ENCODE measurements at places on chromosomes 2 and 18.

GRCh38 chr2:213167271-213167930 is 16.0 kb upstream of the IKZF2 start:
- no peak for DNase-seq

DNA sequence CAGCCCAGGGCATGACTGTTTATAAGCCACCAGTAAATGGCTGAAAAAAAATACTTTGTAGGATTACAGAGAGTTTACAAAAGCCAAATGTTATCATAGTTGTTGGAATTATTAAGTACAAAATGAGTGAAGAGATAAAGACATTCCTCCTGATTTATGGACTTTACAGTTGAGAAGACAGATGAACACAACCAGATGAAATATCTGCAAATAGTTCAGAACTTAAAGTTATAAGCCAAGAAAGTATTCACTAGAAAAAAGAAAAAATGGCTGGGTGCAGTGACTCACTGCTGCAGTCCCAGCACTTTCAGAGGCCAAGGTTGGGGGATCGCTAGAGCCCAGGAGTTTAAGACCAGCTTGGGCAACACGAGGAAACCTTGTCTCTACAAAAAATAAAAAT is 11.2 kb downstream of the PMAIP1 start:
- no peak for DNase-seq

- no peak for DNase-seq
Observed at GRCh38 chr2:58644451-58644850, 403.3 kb upstream of the FANCL start.

DNA sequence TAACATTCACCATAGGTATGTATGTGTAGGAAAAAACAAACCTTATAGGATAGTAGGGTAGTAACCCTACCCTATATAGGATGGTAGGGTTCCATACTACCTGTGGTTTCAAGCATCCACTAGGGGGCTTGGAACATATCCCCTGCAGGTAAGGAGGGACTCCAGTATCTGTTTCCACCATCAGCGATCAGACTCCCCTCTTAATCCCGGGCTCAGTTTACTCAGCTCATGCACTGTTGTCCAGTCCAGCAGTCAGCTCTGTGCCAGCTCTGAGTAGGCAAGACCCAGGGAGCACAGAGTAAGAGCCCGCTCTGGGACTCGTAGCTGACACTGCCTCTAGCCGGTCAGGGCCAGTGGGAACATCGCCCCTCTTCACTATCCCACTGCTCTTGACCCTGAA is 61.7 kb downstream of the MEX3C start:
- DNase-seq = no peak

DNA sequence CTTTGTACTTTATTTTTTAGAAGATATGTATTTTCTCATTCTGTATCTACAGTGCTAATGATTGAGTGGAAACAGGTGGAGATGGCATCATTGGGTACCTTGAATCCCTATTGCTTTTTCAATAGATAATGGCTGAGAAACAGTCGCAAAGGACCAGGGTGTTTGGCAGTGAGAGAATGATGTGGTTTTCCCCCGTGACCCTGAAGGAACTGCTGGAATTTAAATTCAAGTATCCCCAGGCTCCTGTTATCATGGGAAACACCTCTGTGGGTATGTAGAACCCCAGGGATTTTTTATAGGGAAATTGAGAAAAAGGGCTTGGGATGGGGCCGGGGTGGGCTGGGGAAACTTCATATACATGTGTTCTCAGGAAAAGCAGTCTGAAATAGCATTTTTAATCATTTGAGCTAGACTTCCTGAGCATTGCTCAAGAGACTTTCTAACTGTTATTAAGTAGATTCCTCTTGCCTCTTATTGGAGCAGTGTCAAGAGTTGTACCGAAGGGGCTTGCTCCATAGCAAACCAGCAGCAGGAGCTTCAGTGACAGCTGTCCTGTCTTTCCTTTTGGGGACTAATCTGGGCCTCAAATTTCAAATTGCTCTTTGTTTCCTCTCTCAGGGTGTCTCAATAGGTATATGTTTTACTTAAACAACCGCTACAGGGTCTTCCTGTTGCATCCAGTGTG is 18.9 kb downstream of the AOX1 start:
- DNase-seq = no peak

- no peak for DNase-seq
Observed at GRCh38 chr2:167842047-167842446, 405.3 kb downstream of the STK39 start.

DNA sequence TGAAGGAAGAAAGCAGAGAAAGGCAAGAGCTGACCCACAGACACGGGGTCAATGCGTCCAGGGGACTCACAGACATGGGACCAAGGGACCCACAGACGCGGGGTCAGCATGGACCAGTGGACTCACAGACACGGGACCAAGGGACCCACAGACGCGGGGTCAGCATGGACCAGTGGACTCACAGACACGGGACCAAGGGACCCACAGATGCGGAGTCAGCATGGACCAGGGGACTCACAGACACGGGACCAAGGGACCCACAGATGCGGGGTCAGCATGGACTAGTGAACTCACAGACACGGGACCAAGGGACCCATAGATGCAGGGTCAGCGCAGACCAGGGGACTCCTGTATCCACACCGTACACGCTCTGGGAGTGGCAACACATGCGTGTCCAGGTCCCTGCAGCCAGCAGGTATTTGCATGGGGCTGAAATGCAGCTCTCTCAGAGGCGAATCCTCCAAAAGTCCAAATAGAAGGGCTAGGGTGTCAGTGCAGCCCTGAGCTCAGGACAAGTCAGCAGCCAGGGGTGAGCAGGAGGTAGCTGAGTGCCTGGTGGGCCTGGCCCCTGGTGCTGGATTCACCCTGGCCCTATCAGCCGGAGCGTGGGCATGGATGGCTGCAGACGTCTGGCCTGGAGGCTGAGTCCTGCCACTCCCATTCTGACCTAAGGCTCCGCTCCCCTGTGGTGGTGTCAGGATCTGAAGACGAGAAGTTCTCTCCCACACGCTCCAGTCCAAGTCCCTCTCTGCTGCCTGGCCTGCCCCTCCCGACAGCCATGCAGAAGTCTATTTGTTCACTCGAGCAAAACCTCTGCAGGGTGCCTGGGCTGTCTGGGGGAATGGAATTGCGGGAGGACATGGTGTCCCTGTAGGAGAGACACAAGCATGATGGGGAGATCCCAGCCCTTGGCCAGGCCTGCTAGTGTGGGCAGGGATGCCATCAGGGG is 28.5 kb downstream of the TMEM18 start:
- no peak for DNase-seq

DNA sequence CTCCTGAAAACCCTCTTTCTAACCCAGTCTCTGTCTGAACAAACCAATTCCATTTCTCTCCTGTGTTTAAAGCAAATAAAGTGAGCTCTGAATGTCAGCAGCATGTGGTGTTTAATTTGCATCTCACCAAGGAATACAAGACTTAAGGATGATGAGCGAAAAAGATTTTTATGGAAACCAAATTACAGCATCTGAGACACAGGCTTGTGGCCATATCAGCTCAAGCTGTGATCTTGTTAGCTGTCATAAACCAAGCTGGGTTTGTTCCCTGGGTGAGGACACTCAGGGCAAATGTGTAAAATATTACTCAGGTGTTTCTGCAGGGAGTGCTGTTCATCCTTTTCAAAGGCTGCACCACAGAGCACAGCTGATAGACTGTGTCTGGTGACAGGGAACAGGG is 129.3 kb upstream of the REV1 start:
- no peak for DNase-seq

DNA sequence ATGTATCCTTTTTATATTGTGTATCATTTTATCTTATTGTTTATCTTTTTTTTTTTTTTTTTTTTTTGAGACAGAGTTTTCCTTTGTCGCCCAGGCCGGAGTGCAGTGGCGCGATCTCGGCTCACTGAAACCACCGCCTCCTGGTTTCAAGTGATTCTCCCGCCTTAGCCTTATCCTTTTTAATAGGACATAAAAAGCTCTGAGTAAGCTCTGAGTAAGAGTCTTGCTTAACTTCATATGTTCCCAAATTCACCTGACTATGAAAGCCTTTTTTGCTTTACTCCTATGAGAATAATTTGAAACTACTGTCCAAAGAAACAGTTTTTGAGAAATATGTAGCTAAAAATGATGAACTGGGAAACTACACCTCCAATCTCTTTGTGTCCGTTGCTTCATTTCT is 525.5 kb downstream of the IRS1 start:
- no peak for DNase-seq

GRCh38 chr2:162029287-162029901 is 44.6 kb downstream of the DPP4 start:
- no peak for DNase-seq

DNA sequence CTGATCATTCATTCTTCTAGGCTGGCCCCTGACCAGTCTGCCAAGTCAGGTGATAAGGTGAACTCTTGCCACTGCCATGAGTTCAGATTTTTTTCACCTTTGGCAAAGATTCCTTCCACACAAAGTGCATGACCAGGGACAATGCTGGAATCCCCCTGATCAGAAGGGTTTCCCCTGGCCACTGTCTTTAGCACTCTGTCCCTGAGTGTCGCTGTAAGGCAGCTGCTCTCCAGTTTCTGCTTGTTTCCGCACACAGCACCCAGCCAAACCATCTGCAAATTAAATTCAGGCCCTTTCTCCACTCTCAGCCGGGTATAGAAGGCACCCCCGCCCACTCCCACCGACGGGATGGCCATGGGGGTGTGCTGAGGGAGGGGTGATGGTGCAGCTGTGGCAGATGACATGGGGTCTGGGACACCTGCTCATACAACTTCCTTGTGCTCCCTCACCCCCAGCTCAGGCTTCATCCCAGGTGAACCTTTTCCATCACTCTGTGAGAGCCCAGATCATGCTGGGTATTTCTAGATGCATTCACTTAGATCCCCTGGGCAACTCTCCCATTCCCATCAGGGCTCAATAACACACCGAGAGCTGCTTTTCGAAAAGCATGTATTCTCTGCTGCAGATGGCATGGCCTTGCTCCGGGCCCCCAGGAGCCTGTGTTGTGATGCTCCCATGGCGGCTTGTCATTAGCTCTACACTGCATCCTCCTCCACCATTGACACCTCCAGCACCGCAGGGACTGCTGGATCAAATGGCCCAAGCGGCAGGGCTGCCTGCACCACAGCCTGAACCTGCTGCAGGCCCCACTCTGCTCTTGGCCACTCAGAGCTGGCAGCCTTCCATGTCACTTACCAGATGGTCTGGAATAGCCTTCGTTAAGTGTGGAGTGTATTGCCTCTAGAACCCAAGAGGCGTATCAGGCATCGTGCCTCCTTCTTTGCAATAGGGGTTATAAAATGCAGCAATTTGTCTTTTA is 52.3 kb upstream of the ROCK2 start:
- peak; percentile 77 for DNase-seq

DNA sequence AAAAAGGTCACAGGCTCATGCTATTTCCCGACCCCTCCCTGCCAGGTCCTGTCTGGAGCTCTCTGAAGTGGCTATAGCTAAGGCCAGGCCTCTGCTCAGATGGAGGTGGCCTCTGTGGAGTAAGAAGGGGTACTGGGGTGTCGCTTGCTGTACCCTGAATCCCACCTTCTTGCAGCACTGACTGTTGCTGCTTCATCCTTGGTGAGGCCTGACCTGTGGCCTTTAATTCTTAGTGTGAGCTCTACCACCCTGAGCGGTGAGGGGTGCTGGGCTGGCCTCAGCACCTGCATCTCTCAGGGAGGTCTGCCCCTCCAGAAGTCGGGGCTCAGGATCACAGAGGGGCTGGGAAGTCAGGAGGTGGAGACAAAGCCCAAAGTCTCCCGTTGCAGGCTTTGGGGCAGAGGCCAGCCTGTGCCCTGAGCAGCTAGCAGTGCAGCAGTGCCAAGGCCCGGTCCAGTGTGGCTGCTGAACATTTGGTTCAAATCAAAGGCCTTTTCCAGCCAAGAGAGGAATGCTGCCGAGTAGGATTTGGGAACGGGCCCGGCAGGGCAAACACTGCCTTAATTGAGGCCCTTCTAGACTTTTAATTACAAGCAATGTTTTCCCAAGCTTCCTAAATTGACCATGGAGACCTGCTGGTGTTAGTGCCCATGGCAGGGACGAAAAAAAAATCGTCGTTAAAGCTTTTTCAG is 133.5 kb upstream of the HAAO start:
- no peak for DNase-seq

GRCh38 chr18:39462436-39462835 is 1896.8 kb upstream of the CELF4 start:
- DNase-seq = no peak

GRCh38 chr2:218904176-218904575 is 23.5 kb downstream of the WNT10A start:
- DNase-seq = no peak
